Cerebellar nuclear complex (tissue), 1 donor: ENCODE measurements at places on chromosomes 3 and 15.

- DNase-seq: no peak
Observed at GRCh38 chr15:85129881-85130280, 148.2 kb downstream of the PDE8A start.

- DNase-seq: no peak
Observed at GRCh38 chr3:134419214-134419959, 45.1 kb upstream of the AMOTL2 start.

GRCh38 chr3:129065720-129066073 lies 5.1 kb downstream of the GP9 start:
- DNase-seq: no peak

DNA sequence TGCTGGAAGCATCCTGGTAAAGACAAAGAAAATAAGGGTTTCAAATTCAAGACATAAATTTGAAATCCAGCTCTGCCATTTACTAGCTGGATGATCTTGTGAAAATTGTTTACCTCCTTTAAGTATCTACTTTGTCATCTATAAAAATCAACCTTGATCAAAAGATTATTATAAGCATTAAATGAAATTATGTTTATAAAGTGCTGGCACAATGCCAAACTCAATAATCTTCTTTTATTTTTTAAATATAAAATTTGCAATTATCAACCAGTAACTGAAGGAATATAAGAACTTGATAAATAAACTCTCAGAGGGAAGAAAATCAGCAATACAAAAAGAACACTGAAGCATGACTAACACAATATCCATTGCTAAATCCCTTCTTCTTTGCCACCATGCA lies 25.8 kb downstream of the C3orf33 start:
- no peak for DNase-seq

GRCh38 chr15:80401456-80401855 lies 2.7 kb upstream of the ARNT2 start:
- DNase-seq: no peak

GRCh38 chr3:45528429-45528828 lies 66.1 kb upstream of the LIMD1 start:
- no peak for DNase-seq

DNA sequence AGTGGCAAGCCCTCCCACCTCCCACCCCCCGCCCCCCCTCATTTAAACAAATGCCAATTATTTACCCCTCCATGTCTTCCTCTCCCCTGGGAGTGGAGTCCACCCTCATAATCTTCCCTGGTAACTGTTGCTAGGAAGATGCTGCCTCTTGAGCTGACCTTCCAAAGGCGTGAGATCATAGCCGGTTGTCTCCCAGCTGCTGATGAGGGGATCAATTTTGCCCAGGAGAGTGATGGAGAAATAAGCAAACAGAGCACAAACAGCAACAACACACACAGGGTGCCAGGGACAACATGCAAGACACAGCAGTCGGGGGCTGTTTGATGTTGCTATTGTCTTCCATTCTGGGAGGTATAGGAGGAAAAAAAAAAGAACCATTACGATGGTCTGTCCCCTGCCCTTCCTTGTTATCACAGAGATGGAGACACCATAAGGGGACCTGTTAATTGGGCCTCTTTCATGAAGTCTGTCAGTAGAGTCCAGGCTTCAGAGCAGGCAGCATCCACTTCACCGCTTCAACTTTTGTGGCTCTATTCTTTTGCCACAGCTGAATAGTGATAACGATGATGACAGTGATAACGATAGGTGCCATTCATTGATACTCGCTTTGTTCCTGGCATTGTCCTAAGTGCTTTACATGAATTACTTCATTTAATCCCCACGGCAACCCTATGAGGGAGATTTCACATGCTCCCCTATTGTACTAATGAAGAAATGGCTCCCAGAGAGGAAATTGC lies 76.9 kb upstream of the RGMA start:
- no peak for DNase-seq

- no peak for DNase-seq
Observed at GRCh38 chr3:69558912-69559311, 173.0 kb upstream of the FRMD4B start.

GRCh38 chr3:161422171-161422700 lies 50.9 kb upstream of the SPTSSB start:
- no peak for DNase-seq

GRCh38 chr15:65212097-65212496 lies 824 bp upstream of the CILP start:
- DNase-seq: no peak

GRCh38 chr15:100663915-100664281 lies 61.5 kb downstream of the ASB7 start:
- DNase-seq: no peak

DNA sequence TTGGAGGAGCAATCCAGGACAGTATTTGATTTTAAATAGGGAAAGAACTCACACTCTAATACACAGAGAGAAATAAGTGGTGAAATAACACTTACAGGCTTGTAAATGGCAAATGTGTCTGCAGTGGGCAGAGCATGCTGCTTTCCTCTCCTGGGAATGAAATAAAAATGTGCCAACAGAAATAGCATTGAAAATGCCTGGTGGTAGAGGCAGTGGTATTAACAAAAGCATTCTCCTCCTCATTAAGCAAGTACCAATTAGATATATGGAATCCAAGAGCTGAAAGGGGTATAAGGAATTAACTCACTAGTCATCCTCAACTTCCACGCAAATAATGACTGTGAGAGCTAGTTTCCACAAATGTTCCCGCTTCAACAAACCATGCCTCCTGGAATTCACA lies 364.1 kb upstream of the KCNMB2 start:
- DNase-seq: no peak

DNA sequence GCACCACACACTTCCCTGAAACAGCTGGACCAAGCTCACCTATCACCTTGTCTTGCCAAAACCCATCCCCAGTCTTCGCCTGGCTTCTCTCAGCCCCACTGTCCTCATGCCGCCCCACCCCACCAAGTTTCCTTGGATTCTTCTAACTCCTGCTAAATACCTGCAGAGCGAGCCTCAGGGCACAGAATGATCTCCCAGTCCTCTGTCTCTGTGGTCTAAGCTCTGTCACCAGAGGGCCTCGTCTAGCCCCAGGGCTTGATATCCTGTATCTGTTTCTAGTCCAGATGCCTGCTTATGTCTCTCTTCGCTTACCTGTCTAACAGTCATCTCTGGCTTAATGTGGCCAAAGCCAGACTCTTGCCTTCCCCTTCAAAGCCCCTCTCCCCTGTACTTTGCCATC lies 9.7 kb downstream of the CCDC12 start:
- DNase-seq: no peak

GRCh38 chr3:113409676-113410075 lies 31.6 kb downstream of the CFAP44 start:
- DNase-seq: no peak

- DNase-seq: no peak
Observed at GRCh38 chr3:32442766-32443165, 51.1 kb downstream of the CMTM7 start.

DNA sequence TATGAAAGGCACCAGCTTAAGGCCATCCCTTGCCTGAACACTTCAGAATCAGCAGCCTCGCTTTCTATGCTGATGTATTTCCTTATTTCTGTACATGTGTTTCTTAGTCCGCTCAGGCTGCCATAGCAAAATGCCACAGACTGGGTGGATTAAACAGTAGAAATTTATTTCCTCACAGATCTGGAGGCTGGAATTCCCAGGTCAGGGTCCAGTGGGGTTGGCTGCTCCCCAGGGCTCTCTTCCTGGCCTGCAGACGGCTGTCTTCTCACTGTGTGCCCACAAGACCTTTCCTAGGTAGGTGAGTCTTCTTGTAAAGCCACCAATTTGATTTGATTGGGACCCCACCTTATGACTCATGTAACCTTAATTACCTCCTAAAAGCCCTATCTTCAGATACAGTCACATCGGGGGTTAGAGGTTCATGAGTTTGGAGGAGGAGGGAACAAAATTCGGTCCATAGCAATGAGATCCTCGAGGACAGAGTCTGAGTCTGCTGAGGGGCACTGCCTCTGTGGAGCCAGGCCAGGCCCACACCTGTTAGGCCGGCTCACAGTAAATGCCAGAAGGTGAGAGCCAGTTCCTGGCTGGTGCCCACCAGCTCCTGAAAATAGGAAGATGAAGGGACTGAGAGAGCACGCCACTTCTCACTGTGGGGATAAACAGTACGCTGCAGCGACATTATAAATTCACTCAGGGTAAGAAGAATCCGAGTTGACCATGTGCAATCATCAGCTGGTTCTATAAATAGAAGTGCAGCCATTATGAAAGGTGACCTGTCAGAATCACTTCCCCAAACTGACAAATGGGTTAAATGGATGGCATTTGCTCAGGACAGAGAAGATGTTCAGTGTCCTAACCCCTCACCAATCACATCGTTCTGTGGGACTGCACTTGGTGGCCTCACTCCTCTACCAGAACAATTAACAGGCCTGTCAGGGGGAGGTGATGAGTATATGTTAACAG lies 41.1 kb downstream of the CTXND1 start:
- DNase-seq: no peak

GRCh38 chr3:114452256-114452655 lies 158.4 kb downstream of the TIGIT start:
- DNase-seq: no peak

DNA sequence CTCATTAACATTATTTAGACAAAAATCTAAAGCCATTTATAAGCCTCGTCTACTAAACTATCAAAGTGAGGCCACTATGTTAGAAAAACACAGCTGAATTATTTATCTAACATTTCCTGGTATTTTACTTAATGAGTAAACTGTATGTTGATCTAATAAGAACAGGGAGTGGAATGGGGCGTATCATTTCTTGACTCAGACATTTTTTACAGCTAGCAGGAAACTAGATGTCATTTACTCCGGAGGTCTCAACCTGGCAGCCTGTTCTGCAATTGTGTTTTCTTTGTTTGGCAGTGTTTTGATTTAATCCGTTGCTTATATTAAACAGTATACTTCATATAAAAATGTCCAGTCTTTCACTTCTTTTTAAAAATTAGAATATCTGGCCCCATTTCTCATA lies 79.1 kb upstream of the ABI3BP start:
- no peak for DNase-seq

DNA sequence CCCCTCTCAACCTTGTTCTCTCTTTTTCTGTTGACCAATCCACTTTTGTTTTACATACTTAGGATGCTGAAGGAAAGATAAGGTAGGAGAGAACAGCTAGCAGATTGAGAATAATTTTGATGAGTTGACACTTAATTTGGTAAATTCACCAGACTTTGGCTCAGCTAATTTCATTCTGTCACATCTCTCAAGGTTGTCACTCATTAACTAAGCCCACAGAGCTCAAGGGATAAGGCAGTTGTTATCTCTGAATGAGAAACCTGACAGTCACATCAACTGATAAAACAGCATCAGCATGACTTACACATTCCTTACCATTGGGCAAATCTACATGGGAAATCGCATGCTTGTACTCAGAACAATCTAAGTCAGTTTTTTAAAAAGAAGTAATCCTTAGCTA lies 591.4 kb downstream of the NLGN1 start:
- DNase-seq: no peak

DNA sequence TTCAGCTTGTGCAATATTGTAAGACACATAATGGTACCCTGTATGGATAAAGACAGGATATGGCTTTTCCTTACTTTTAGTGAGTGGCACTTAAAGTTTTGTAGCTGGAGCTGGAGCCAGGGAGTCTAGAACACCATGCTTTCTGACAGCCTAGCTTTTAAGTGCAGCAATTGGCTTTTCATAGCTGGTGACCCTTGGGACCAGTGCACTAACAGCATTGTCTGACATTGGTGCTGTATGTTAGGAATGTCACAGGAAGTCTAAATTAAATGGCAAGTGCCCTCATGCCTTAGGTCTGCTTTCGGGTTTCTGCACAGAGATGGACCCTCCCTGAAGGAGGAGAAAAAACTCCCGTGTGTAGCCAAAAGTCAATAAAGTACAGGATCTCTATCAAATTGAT lies 628.2 kb downstream of the NR2F2 start:
- DNase-seq: no peak

GRCh38 chr3:190205739-190206138 lies 85.0 kb upstream of the P3H2 start:
- DNase-seq: no peak

DNA sequence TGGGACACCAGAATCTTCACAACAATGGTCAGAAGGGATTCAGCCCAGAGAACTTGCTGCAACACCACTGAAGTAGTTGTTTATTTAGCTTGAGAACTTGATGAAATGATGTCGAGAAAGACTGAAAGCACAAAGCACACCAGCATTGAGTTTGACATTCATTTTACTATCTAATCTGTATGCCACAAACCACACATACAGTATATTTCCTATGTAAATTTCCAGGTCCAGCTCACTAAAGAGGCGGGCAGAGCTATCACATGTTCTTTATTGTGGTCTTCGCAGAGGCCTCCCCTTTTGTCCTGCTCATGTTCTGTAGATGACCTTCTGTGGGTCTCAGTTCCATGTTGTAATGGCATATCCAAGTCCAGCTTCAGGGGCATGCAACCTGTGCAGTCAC lies 10.4 kb upstream of the FMN1 start:
- no peak for DNase-seq

DNA sequence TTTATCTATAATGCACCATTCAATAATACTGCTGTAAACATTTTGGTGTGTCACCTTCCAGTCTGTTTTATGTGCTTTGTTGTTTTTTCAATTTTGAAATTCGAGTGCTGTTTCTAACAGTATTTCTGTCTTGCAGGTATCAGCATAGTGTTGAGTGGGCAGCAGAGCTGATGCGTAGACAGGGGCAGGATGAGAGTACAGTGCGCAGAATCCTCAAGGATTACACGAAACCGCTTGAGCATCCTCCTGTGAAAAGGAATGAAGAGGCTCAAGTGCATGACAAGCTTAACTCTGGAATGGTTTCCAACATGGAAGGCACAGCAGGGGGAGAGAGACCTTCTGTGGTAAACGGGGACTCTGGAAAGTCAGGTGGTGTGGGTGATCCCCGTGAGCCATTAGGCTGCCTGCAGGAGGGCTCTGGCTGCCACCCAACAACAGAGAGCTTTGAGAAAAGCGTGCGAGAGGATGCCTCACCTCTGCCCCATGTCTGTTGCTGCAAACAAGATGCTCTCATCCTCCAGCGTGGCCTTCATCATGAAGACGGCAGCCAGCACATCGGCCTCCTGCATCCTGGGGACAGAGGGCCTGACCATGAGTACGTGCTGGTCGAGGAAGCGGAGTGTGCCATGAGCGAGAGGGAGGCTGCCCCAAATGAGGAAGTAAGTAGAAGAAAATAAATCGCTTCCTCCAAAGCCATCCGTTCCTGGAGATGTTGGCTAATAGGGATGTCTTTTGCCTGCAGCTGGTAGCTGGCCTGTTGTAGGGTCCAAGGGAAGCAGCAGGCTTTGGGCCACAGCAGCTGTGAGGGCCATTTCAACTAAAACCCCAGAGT lies 19.1 kb downstream of the TSEN2 start:
- no peak for DNase-seq

DNA sequence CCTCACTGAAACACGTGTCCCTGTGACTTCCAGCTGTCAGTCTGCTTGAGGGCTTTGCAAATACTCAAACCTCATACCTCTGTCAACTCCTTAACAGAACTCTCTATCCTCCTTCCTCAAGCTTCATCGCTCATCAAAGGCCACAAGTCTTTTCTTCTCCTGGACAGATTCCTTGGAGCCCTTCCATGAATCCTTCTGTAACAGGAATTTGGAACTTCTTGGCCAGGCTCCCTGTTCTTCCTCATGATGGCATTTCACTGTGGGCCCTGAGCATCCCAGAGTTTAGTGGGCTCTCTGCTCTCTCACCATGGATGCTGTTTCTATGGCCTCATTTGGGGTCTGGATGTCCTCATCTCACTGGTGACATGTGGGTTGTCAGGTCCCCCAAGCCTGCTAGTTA lies 105.0 kb upstream of the TLE3 start:
- no peak for DNase-seq

GRCh38 chr3:52104684-52105640 lies 48.6 kb upstream of the DUSP7 start:
- DNase-seq: no peak
